NCI-H1436 treated with DMSO at 0.1 percent for 48 hours (cell line): ENCODE measurements at places on chromosomes 7 and 10.

- no peak for DNase-seq
Observed at GRCh38 chr10:1187855-1188557, 131.8 kb downstream of the WDR37 start.

GRCh38 chr10:124386186-124387077 lies 32.3 kb downstream of the OAT start:
- no peak for DNase-seq

DNA sequence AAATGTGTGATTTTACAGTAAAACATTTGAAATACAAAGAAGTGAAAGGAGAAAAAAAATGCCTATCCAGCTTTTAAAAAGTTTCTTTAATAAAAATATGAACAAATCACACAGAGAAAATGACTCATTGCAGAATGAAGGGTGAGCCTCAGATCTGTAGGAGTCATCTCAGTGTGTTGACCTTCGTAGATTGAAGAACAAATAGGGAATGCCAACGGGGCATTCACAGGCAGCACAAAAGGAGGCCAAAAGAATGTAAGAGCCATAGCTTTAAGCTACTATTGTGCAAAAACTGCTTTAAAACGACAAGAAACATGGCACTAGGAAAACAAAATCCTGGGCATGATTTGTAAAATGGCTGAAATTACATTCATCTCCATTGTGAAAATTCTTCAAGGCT lies 782.7 kb upstream of the CELF2 start:
- DNase-seq: no peak

DNA sequence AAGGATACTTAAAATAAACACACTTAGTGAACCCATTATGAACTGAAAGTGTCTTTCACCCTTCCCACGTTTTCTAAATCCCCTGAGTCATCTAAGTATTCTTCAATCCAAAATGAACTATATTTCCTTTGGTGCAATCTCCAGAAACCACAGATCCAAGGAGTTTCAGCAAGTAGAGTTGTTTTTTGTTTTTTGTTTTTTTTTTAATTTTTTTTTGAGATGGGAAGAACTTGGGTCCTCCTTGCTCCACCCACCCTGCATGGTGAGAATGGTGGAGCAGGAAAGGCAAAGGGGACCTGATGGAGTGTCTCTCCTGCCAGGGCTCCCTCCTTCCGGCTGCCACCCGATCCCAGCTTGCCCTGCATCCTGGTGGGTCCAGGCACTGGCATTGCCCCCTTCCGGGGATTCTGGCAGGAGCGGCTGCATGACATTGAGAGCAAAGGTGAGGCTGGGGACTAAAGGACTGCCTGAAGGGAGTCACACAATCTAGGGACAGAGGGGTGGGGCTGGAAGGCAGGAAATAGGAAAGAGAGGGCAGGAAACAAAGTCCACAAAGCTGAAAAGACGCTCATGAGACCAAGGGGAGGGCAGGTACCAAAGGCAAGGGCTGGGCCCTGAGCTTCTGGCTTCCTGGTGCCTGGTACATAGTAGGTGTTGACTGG lies 12.1 kb downstream of the ATG9B start:
- DNase-seq: no peak

- DNase-seq: no peak
Observed at GRCh38 chr10:114758331-114758730, 63.2 kb upstream of the FHIP2A start.
